ENCODE measurements at places on chromosomes 1 and 21. TPM values are rescaled to one million over a fixed set of nuclear protein-coding genes. Genes with fewer than 3 reads are reported as not detected.

TP53BP2 gene
- 38.9 TPM for total RNA-seq

SLAMF9 gene
- total RNA-seq, result not detected

OR2T33 gene
- not detected for total RNA-seq

TNFRSF14 gene
- total RNA-seq, result 17.6 TPM

SELP gene
- 7.2 TPM for total RNA-seq

CYP4A22 gene
- not detected for total RNA-seq

C8B gene
- not detected for total RNA-seq

CEP350 gene
- total RNA-seq, result 110 TPM

S100A7A gene
- total RNA-seq, result not detected

SPATA17 gene
- total RNA-seq, result 2.6 TPM

GPATCH2 gene
- 25.8 TPM for total RNA-seq

ORC1 gene
- 1.7 TPM for total RNA-seq

C4BPB gene
- not detected for total RNA-seq
